ENCODE measurements at places on chromosomes 1 and 21.
A peak's percentile ranks its signal among the peaks of the same experiment; 100 is the strongest.

GRCh38 chr1:50155541-50155940, 46.8 kb downstream of the ELAVL4 start:
- no peak for DNase-seq

GRCh38 chr1:60747353-60747752, 335.0 kb upstream of the NFIA start:
- no peak for DNase-seq

DNA sequence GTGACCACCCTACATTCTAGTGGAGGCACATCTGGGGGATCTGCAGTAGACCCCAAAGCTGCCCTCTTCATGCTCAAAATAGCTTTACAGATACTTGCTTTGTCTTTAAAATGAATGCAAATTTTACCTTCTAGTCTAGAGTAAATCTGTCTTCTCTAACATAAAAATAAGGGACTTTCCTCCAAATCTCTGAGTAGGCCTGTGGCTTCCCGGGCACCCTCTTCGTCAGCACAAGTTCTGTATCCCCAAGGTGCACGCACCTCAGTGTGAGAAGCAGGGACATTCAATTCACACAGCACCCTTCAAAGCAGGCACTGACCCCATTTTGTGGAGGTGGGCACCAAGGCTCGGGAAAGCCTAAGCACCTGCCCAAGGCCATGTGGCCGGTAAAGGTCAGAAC, 19.0 kb downstream of the MEF2D start:
- DNase-seq, result no peak

DNA sequence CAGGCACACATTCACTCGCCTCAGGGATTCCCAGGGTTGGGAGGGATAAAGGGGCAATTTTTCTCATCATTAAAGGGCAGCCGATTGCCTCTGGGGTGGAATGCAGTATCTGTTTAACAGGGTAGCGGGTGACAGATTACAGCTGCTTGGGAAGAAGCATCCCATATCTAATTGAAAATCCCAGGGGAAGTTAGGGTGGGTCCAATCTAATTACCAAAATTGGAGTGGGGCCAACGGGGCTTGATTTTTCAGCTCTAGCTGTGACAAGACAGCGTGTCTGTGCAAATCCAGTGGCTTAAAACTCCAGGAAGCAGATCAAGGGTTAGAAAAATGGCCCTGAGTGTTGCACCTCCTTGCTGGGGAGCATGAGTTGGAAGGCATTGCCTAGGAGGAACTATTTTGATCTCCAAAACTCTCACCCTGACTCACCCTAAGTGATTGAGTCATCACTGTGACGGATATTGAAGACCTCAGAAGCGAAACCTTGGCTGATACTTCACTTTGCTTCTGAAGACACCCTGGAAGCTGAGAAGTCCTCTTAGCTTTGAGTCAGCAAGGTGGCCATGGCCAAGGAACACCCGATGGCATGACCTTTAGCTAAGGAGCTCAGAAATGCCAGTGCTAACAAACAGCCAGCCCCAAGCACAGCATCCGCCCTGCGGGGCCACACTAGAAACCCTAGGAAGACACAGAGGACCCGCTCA, 46.0 kb downstream of the GRHL3 start:
- no peak for DNase-seq

DNA sequence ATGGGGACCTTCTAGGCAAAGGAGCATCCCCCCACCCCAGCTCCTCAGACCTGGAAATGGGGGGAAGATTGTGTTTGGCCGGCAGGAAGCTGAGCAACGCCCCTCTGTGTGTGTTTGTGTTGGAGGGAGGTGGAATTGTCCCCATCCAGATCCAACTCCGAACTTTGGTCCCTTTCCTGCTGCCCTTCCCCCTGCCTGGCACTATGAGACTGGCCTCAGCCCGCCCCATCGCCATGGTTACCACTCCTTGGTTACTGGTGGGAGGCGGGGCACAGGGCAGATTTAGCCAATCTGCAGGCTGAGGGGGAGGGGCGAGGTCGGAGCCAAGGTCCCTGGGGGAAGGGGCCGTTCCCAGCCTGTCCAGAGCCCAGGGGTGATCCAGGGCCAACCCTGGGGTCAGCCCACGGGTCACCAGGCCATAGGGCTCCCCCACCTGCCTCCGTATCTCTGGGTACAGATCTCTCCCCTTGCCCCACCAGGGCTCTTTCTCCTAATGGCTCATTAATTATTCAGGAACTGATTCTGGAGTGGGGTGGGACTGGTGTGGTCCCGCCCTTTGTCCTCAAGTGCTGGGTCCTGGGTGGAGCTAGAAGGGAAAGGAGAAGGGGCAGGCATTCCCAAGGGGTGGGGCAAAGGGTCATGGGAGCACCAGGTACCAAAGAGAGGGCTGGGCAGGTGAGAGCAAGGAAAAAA, 15.2 kb downstream of the PTPRF start:
- peak; percentile 54 for DNase-seq

DNA sequence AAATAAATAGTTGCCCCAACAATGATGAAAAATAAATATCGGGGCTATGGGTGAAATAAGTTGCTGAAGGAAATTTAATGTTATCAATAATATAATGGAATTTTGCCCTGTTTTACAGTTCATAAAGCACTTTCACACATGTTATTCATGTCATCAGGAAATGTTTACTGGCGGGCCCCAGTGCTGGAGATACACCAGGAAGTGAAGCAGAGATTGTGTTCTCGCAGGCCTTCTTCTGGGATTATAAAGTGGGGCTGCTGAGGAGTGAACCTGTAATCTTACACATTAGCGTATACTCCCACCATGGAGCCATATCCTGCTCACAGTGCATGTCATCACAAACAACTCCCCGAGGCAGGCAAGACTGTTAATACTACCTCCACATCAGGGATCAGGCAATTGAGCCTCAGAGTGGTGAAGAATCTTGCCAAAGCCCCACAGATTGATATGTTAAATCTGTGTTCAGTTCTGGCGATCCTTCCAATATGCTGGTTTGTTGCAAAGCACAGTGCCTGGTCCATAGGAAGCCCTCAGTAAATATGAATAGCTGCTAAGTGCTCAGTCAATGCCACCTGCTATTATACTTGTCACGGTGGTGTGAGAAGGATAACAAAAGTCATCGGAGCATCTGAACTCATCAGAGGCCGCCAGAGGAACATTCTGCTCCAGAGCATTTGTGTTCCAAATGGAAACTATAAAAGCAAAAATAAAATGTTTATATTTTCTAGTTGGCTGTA, 104.4 kb upstream of the UBE2U start:
- no peak for DNase-seq

GRCh38 chr1:233357595-233358397, 30.3 kb downstream of the MAP3K21 start:
- DNase-seq, result no peak

DNA sequence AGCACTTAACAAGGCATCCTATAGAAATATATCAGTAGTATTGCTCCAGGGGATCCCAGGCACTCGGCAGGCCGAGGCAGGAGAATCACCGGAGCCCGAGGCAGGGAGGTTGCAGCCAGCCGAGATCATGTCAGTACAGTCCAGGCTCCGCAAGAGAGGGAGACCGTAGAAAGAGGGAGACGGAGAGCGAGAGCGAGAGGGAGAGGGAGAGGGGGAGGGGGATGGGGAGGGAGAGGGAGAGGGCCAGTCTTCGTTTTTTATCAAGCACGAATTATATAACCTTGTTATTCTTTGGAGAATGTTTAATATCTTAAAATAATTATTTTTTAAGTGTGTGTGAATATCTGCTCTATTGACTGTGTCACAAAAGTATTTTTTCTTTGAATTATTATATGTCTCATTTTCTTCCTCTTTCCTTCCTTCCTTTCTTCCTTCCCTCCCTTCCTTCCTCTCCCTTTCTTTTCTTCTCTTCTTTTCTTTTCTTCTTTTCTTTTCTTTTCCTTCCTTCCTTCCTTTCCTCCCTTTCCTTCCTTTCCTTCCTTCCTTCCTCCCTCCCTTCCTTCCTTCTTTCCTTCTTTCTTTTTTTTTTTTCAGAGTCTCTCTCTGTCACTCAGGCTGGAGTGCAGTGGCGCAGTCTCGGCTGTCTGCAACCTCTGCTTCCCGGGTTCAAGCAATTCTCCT, 233.7 kb downstream of the SRGAP2C start:
- DNase-seq, result no peak

- no peak for DNase-seq
Observed at GRCh38 chr1:234944439-234945344, 183.9 kb downstream of the TOMM20 start.

GRCh38 chr21:14121719-14122118, 89.0 kb downstream of the LIPI start:
- DNase-seq, result no peak

GRCh38 chr1:184929711-184930202, 44.6 kb downstream of the NIBAN1 start:
- DNase-seq, result peak; percentile 46

- DNase-seq, result no peak
Observed at GRCh38 chr1:53470155-53470554, 11.0 kb downstream of the DMRTB1 start.

DNA sequence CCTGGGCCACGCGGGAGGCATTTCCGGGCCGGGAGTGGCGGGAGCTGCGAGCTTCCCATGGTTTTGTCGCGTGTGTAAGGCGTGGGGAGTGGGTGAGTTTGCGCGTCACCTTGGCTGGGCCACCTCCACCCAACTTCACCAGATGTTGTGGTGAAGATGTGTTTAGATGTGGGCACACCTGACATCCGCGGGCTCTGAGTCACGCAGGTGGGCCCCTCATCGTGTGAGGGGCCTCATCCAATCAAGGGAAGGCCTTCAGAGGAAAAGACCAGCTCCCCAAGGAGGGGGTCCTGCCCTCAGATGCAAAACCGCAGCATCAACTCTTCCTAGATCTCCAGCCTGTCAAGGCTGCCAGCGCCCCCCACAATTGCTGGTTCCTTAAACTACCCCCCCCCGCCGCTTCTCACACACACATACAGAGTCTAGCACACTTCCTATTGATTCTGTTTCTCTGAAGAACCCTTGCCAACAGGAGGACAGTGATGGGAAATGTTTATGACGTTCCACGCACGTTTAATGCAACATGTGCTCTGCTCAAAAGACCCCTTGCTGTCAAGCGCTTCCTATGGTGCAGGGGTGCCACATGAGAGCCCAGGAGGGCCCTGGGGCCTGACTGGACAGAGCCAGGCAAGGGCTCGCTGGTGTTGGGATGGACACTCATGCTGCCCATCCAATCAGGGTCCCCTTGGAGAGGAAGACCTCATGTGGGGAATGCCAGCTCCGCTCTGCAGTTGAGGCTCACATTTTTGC, 11.9 kb downstream of the ACTRT2 start:
- DNase-seq, result no peak

GRCh38 chr1:76340056-76340455, 265.5 kb downstream of the ST6GALNAC3 start:
- no peak for DNase-seq

- no peak for DNase-seq
Observed at GRCh38 chr1:6447818-6448748, 17.9 kb downstream of the TNFRSF25 start.

DNA sequence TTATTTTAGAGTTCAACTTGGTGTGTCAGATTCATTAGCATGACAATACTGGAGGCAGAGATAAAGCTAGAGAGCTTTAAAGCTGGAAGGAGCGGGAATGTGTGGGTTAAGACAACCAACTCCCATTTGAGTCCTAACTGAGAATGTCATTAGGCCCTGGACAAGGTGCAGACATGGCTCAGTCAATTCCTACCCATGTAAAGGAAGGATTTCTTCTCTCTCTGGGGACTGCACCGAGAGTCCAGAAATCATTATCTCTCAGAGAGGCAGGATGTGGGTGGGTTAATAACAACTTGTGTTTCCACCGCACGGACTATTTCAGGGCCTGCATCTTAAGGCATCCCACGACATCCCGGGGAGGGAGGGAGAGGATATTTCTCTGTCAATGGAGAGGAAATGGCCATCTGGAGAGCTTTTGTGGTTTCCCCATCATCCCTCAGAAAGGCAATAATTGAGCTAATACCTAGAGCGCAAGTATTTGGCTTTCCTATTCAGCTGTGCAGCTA, 46.7 kb upstream of the SARS1 start:
- no peak for DNase-seq

DNA sequence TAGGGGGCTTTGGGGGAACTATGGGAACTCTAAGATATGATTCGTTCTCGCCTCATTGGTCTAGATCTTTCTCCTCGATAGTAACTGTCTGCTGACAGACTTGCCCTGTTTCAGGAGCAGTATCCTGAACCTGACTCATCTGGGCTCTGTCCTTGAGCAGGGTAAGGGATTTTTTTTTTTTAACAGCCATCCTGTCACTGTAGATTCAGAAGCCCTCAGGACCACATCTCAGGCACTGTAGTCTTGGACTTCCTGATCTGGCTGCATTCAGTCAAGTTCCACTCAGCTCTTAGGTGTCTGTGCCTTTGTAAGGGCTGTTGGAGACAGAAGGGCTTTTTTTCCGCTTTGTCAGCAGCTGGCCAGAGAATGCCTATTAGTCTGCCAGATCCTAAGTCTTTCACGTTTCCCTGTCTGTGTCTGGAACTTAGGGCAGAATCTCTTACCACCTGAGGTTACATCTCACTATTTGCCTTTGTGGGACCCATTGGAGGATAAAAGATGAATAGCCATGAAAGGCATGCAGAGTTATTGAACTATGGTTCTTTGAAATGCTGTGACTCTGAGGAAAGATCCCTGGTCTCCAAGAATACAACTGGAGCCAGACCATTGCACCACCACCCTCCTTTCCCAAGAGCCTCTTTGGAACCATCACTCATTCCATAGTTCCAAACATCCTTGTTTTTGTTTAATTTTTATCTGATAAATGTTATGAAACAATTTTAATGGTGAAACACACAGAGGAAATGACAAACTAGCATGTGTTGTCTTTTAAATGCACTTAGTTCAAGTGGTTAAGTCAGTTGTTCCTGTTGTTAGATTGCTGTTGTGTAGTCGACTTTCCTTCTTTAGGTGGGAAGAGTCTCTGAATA, 49.7 kb upstream of the MACF1 start:
- DNase-seq, result peak; percentile 56

DNA sequence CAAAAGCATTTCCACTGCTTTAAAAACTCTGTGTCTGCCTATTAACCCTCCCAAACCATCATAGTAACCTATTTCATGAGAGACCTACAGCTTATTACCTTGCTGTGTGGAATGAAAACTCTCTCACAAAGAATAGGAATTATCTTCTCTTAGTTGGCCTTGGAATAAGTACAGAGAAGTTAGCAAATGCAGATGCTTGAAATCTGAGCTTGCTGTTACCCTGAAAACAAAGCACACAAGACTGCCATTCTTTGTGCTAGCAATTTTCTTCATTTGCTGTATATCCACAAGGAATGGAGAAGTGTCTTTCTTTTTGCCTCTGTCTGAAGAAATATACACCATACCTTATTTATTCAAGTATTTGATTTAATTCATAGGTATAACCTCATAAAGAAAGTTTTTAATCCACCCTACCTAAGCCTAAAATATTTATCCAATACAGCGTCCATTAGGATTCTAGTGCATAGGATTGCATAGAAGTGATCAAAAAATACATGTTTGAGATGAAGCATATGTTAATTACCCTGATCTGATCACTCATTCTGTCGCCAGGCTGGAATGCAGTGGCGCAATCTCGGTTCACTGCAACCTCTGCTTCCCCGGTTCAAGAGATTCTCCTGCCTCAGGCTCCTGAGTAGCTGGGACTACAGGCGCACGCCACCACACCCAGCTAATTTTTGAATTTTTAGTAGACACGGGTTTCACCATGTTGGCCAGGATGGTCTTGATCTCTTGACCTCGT, 451.1 kb downstream of the LTN1 start:
- no peak for DNase-seq
